Glomerular endothelial cell (primary cell): ENCODE measurements at places on chromosomes 1 and 21. TPM values are rescaled to one million over a fixed set of nuclear protein-coding genes. Genes with fewer than 3 reads are reported as not detected.

DNA sequence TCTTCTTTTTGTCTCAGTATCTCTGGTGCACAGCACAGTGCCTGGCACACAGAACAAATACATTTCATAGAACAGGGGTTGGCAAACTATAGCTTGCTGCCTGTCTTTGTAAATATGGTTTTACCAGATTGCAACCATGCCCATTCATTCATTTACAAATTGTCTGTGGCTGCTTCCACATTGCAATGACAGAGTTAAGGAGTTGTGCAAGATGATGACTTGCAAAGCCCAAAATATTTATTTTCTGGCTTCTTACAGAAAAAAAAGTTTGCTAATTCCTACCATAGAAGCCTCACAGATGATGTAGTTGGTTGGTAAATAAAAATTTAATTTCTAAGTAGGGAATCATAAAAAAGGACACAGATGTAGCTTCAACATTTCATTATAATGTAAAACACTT is 11.2 kb upstream of the HMGB4 start:
- DNase-seq, result no peak

DNA sequence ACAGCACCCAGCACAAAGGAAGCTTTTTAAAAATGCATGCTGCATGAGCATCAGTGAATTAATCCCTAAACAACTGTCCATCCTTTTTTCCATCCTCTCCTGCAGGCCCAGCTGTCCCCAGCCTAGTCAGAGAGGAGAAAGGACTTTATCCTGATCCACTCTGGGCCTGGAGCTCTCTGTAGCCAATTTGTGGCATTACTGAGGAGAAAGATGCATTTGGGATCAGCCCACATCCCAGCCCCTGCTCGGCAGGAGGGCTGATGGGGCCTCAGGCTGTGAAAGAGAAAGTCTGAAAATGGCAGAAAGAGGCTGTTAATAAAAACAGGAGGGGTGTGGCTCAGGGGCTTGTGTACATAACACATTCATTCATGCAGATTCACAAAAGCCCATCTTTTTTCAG is 37.5 kb upstream of the ATP2B4 start:
- DNase-seq, result no peak

PLEKHG5 gene
- total RNA-seq, result 44.9 and 63.7 TPM in 2 replicates

GRCh38 chr1:243890576-243890975 is 40.5 kb upstream of the AKT3 start:
- DNase-seq, result no peak

PFKFB2 gene
- total RNA-seq, result 1.2 and 2.8 TPM in 2 replicates

GRCh38 chr1:17881761-17882160 is 126.6 kb downstream of the ACTL8 start:
- DNase-seq, result no peak

- DNase-seq, result no peak
These were observed 45.9 kb upstream of the CRB1 start for GRCh38 chr1:197222025-197222685.

- no peak for DNase-seq
These were observed 200.6 kb downstream of the SMYD3 start for GRCh38 chr1:246306415-246307037.

CR1L gene
- not detected in 2 replicates for total RNA-seq

DNA sequence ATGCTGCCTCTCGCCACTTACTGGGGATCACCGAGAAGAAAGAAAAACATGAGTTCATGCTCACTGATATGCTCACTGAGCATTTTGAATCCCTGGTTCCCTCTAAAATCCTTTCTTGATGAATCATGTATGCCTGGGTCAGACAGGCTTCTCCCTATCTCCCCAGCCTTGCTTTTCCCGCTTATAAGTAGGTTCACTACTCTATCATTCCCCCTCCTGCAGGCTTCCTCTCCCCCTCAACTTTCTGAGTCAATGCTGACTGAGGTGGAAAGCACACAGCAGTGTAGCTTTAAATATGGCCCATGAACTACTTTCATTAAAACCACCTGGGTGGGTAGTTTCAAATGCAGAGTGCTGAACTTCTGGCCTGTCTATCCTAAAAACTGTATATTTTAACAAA is 41.7 kb downstream of the FMO4 start:
- no peak for DNase-seq

DNA sequence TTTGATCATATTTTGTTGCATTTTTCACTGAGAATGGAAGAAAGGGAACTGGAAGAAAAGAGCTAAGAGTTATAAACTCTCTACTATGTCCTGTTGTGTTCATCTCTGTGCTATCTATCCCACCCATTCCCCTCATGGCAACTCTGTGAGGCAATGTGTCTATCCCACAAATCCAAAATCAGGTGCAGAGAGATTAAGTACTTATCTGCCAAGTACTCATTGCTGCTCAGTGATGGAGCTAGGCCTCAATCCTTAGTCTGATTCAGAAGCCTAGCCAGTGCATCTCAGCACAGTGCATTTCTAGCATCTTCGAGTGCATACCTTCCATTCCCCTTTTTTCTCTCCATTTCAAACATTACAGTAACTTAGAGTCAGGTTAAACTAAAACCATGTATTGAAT is 270.6 kb downstream of the TPR start:
- no peak for DNase-seq
